ENCODE measurements at places on chromosomes 13 and 19.

DNA sequence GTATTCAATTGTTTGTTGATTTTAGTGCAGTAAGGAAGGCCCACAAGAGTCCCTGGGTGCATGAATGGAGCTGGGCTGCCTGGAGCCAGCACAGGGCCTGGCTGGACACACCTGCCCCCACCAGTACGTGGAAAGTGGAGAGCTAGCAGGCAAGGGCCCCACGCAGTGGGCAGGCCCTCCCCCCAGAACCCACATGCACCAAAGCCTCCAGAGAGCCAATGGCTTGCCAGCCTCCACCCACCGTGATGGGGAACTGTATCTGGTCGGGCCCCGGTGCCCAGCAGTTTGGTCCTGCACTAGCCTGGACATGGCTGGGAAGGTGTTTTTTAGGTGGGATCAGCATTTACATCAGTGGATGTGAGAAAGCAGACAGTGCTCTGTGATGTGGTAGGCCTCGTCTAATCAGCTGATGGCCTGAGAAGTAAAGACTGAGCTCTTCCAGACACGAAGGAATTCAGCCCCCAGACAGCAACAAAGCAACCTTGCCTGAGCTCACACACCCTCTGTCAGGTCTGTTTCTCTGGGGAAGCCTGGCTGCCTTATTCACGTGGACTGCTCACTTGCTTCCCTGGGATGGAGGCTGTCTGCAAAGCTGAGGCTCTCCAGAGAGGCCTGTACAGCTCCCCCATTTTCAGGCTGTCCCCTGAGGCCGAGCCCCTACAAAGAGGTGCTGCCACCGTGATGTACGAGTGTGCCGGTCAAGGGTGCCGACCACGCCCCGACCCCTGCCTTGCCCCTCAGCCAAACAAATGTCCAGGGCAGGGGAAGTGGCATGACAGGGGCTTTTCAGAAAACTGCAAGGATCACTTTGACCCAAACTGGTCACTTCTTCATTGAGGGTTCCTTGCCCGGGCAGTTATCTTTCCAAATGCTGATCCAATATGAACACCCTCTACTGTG, 27.5 kb downstream of the RAB20 start:
- DNase-seq, result no peak

DNA sequence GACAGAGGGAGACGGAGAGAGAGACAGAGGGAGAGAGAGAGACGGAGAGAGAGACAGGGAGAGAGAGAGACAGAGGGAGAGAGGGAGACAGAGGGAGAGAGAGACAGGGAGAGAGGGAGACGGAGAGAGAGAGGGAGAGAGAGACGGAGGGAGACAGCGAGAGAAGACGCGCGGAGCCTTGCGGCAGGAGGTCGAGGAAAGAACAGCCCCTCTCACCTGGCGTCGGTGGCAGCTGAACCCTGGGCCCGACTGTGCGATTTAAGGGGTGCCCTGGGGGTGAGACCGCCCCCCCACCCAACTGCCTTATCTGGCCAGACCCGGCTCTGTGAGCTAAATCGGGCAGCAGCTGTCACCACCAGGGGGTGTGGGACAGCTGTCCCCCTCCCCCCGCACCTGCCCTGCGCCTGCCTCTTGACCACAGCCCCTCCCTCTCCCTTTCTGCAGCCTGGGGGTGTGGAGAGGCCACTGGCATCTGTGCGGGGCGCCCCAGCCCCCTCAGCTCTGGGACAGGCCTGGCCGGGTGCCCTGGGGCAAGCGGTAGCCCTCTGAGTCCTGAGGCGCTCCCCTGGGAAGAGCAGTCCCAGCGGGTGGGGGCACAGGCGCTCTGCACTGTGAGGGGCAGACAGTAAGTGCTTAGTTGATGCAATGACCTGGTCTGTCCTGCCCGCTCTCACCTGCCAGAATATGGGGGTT, 10.8 kb downstream of the JOSD2 start:
- no peak for DNase-seq

DNA sequence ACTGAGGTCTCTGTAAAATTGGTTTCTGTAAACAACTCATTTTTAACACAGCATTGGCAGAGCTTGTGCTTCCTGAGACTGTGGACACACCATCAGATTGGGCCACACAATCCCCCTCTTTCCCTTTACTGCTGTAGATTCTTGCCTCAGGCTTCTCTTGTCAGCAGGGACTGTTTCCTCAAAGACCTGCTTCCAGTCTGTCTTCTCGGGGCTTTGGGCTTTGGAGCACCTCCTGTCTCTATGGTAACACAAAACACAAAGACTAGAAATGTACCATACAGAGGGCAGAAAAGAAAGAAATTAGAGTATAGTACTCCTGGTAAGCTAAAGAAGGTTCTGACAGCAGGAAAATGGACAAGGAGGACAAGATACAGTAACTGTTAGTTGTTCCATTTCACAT, 484.5 kb downstream of the DIAPH3 start:
- no peak for DNase-seq

GRCh38 chr19:42494321-42494720, 34.0 kb downstream of the CEACAM1 start:
- DNase-seq, result no peak

All from activated CD4-positive, alpha-beta T cell treated with anti-CD3 and anti-CD28 coated beads, Interleukin-2, amount 50 U/mL, for 4 hours (primary cell).